Upper lobe of right lung (tissue), 1 donor: ENCODE measurements at places on chromosomes 11 and 22.

DNA sequence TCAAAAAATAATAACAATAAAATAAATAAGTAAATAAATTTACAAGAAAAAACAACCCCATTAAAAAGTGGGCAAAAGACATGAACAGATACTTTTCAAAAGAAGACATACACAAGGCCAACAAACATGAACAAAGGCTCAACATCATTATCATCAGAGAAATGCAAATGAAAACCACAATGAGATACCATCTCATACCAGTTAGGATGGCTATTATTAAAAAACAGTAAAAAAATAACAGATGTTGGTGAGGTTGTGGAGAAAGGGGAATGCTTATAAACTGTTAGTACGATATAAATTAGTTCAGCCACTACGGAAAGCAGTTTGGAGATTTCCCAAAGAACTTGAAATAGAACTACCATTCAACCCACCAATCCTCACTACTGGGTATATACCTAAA lies 44.6 kb downstream of the PRCP start:
- no peak for DNase-seq

GRCh38 chr11:31763296-31763695 lies 47.8 kb downstream of the PAX6 start:
- no peak for DNase-seq

DNA sequence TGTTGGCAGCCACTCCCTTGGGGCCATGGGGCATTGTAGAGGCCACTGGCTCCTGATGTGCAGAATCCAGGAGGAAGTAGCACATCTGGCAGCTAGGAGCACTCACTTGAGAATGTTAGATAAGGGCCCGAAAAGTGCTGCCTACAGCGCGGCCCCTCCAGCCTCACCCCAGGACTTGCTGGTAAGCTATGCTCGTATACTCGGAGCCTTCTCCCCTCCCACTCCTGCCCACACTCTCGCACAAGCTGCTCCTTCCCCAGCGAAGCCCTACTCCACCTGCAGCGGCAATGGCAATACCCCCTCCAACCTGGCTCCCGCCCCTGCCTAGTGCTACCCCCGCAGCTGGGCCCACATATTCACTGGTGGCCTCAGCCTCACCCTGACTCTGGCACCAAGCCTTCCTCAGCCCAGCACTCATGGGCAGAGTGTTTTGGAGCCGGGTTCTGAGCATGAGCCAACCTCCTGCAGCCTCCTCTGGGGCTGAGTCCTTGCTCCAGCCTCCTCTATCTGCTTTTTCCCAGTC lies 47.7 kb downstream of the PDE2A start:
- no peak for DNase-seq

- no peak for DNase-seq
Measured at GRCh38 chr11:133096981-133097380, 435.3 kb downstream of the OPCML start.
